SHP77 (cell line): ENCODE measurements at places on chromosomes 4 and X.

GRCh38 chrX:118727686-118728339, 407 bp downstream of the IL13RA1 start:
- DNase-seq = no peak

- no peak for DNase-seq
These were observed 67.7 kb upstream of the FAM9A start for GRCh38 chrX:8868906-8869305.

DNA sequence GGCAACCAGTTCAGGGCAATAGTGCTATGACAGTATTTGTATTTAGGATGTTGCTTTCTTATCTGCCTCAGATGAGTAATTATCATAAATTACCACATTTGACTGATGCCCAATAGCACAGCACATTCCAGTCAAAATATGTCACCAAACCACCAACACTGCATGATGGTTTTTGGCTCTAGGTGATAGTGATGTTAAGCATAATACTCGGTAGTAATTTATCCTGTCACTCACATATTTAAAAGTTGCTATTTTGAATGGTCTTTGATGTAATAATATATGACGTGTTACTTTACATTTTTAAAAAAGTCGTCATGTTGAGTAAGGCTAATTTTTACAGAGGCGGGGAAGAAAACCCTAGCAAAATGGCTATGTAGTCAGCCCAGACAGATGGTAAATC, 42.5 kb downstream of the UNC5C start:
- no peak for DNase-seq

DNA sequence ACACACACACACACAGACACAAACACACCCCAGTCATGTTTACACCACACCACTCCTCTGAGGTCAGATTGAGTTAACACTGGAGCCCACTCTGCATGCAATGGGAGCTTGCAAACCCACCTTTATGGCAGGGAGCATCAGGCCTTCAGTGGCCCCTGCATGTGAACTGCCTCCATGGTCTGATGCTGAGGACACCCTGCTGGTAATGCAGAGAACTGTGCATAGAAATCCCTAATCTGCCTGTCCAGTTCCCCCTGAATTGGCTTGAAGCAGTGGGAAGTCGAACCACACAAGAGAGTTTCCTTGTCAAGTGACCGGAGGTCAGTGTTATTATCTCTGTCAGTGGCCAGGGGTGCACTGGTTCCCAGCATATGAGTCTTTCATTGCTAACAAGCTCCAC, 59.8 kb downstream of the ANOS1 start:
- no peak for DNase-seq

GRCh38 chrX:25198891-25199290, 183.1 kb upstream of the ARX start:
- DNase-seq = no peak
